Activated naive CD8-positive, alpha-beta T cell treated with anti-CD3 and anti-CD28 coated beads for 36 hours (primary cell): ENCODE measurements at places on chromosomes 12 and 14.

DNA sequence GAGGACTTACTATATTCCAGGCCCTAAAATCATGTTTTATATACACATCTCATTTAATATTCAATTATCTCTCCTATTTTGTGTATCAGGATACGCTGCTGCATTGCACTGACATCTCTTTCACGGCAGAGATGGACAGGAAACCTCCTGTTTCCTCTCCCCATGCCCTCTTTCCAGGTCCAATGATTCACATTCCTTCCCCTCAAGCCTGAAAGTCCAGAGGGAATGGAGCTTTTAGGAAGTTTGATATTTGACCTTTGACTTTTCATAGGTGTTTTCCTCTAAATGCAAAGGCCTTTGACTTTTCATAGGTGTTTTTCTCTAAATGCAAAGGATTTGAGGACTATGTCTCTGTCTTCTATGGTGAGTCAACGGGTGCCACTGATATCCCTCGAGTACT is 89.5 kb downstream of the STON2 start:
- DNase-seq, result no peak

GRCh38 chr12:112252184-112252583 is 126.8 kb downstream of the TRAFD1 start:
- no peak for DNase-seq

DNA sequence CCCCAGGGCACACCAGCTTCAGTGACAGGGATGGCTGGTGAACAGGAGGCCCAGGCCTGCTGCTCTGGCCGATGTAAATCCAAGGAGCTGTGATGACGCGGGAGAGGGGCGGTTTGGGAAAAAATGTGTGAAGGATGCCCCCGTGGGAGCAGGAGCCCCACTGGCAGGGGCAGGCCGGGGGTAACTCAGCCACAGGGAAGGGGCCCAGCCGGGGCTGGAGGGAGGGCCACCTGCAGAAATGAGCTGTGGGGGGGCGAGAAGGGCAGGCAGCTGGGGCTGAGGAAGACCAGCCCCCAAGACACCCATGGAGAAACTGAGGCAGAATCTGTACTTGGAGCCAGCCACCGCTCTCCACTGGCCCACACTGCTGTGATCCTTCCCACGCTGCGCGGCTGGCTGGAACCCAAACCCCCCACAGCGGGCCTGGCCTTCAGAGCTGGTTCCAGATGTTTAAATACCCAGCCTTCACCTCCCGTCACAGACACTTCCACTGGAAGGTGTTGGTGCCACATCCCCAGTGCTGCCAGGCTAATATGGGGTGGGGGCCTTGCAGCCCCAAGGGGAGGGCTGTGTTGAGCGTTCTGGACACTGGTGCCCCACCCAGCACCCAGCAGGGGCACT is 28.5 kb upstream of the ANKRD9 start:
- DNase-seq, result no peak

GRCh38 chr12:93795352-93795751 is 118.2 kb downstream of the CRADD start:
- DNase-seq, result no peak

- no peak for DNase-seq
Measured at GRCh38 chr12:96483116-96483515, 6.3 kb upstream of the CFAP54 start.

- DNase-seq, result no peak
Measured at GRCh38 chr14:68934066-68934465, 45.0 kb downstream of the ACTN1 start.

DNA sequence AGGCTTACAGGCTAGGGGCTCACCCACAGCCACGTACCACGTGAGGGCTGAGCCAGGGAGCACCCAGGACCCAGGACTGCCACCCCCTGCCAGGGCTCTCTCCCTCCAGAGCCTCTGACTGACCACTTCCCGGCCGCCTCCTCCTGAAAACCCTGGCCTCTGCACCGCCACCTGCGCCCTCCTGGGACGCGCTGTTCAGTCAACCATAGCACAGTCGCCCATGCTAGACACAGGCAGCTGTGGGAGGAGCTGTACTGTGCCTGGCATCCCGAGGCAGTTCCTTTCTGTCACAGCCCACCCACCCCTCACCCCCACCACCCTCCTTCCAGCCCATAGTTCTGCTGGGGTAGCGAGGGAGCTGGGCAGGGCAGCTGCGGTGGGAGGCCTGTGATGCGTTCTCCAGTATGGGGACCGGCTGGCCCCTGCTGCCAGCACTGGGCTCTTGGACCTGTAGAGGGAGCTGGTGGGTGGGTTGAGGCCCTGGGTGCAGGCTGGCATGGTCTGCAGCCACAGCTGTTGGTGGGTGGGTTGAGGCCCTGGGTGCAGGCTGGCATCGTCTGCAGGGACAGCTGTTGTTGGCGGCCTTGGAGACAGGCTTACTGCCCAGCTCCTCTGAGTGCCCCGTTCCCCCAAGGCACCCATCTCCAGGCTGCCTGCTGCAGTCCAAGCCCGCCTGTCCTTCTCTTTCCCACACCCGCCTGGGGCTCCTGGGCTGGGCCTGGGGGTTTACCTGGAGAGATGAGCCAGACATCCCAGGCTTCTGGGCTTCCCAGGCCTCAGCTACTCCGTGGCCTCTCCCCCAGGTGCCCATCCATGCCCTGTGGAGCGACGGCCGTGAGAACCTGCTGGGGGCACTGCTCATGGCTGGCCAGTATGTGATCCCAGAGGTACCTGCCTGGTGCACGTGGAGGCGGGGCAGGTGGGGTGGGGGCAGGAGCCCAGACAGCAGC is 11.5 kb downstream of the ASPG start:
- DNase-seq, result no peak

GRCh38 chr12:48690990-48691389 is 9.0 kb upstream of the KANSL2 start:
- no peak for DNase-seq

GRCh38 chr14:68592948-68593556 is 199.8 kb downstream of the ZFP36L1 start:
- DNase-seq, result no peak

DNA sequence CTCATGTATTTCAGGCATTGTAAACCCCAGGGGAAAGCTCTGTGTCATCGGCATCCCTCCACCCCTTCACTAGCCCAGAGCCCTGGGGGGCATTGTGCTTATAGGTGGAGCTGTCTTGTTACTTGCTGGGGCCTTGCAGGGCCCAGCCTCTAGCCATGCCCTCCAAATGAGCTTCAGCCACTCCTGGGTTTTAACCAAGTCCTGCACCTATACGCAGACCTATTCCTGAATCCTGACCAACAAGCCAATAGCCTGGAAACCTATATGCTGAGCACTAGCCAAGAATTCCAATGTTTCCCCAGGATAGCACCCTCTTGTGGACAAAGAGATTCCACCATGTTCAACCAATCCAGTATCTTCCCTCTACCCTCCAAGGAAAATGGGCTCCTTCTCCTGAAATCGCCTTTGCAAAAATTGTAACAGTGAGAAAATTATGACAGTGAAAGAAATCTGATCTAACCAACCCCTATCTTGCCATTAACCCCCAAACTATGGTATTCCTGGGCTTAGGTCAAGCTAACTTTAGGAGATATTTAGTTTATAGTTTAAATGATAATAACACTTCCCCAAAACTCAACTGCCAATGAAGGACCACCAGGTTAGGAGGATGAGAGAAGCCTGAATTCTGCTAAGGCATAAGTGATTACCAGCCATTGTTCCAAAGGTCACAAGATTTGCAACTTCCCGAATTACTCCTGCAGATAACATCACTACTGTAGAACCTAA is 55.5 kb downstream of the TTC7B start:
- no peak for DNase-seq

DNA sequence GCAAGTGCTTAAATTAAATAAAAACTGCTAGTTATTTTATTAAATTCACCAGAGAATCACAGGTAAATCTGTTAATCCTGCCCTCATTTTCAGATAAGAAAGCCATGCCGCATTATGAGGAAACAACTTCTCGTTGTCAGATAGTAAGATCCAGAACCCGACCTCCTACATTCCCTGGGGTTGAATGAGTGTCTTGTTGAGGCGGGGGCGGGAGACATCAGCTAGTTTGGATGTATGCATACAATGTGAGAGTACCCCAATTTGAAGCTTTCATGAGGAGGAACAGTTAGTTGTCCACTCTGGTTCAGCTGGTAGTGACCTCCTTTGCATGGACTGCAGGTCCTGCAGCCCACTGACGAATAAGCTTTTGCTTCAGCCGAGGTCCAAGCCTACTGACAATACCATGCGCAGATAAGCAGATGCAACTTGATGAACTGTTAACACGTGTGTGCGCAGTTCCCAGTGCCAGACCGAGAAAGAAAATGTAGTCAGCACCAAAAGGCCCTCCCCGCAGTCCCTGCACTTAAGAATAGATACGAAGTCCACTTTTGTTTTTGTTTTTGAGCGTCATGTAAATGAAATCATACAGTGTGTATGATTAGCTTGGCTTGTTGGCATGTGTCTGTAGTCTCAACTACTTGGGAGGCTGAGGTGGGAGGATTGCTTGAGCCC is 34.9 kb downstream of the EVL start:
- DNase-seq, result no peak

- DNase-seq, result no peak
Measured at GRCh38 chr14:94383777-94384176, 4.6 kb downstream of the SERPINA1 start.

GRCh38 chr14:74954232-74954946 is 1.0 kb downstream of the PGF start:
- no peak for DNase-seq

DNA sequence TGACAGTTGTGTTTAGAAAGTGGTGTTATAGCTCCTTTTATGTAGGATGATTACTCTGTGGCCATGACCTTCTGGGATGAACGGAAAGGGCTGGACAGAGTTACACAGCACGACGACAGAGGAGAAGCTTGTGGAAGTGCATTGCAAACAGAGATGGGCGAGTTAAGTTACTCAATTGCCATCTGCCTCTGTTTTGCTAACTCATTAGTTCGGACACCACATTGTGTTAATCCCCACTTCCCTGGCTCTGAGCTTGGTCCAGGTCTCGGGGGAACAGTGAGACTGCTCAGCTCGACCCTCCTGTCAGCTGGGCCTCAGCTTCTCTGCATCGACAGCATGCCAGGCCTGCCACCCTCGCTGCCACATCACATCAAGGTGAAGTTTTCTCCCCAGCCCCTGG is 408.0 kb downstream of the ZFP36L1 start:
- DNase-seq, result no peak

- no peak for DNase-seq
Measured at GRCh38 chr12:53862831-53863230, 75.8 kb upstream of the HOXC13 start.

DNA sequence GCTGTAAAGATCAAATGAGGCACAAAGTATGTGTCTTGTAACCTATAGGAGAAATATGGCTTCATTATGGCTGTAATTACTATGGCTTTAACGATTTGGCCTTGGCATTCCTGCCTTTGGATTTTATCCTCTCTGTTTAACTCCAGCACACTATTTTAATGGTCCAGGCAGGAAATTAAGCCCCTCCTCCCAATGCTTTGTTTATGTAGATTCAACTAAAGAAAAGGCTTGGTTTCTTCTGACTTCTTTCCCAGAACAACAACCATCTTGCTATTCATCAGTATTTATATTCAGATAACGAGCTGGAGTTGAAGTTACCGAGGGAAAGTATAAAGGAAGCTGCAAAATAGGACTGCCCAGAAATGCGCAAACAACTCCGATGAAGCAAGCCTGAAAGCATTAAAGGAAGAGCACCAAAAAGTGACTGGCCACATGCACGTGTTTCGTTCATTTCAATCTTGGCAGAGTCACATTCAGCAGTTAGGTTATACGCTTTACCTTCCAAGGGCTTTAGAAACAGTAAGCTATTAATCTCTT is 104.6 kb downstream of the NELL2 start:
- no peak for DNase-seq

- no peak for DNase-seq
Measured at GRCh38 chr12:10967409-10967808, 19.3 kb downstream of the TAS2R50 start.

GRCh38 chr12:40325349-40325960 is 100.7 kb downstream of the LRRK2 start:
- no peak for DNase-seq

DNA sequence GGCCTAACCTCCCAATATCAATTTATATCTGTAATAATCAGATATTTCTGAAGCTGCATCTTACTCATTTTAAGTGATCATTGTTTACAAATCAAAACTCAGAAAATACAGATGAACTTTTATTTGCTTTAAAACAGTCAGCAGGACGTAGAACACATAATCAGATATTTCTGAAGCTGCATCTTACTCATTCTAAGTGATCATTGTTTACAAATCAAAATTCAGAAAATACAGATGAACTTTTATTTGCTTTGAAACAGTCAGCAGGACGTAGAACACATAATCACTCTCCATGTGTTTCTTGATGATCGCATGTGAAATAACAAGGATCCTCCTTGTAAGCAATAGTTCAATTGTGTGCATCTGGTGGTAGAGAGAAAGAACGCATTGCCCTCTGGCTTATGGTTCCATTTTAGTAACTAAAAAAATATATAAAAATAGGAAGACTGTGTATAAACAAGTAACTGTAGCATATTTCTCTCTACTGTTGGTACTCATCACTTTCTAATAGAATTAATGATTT is 15.0 kb upstream of the TMTC2 start:
- DNase-seq, result no peak

DNA sequence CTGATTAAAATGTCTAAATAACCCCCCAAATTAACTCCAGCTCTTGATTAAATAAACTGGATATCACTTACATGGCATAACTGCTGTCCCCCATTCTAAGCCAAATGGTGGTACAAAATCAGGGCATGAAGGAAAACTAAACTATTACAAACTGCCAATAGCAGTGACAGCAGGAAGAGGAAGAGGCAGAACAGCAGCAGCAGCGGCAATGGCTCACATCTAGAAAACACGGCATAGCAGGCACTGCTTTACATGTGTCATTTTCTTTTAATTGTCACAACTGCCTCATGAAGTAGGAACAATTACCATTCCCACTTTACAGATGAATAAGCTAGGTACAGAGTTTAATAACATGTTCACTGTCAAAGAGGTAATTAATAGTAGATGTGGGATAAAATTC is 92.0 kb downstream of the EPS8 start:
- no peak for DNase-seq

DNA sequence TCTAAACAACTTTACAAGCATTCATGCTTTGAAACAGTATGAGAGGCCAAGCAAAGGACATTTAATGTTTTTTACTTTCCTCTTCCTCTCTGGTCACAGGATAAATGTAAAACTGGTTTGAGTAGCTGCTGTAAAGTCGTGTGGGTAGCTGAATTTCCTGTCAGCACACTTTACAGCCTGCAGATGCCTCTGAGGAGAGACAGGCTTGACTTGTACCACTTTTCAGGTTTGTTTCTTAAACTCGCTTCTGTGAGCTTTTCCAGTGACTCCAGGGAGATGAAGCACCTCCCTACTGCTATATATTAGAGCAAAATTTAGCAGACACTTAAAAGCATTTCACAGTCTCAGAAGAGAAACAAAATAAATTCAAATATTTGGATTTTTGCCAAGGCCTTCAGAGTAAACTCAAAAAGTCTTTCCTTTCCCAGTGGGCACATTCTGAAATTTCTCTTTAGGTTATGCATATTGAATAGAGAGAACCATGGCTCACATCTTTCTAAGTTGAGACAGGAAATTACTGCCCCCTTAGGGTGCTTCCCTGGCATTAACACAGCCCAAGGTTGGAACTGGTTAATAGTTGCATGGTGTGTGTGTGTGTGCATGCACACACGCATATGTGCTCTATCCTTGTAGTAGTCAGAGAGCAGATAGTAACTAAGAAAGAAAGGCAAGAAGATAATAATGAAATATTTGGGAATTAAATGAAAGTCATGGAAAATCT is 557.3 kb upstream of the MIS18BP1 start:
- DNase-seq, result no peak

GRCh38 chr14:71208702-71209357 is 301.6 kb downstream of the PCNX1 start:
- DNase-seq, result no peak

- DNase-seq, result no peak
Measured at GRCh38 chr14:105855246-105855892, 329.0 kb downstream of the TMEM121 start.
